NCI-H460 (cell line): ENCODE measurements at places on chromosomes 5 and 9. TPM values are rescaled to one million over a fixed set of nuclear protein-coding genes. Genes with fewer than 3 reads are reported as not detected.

SCAI gene
- 4.2 and 5.3 TPM in 2 replicates for total RNA-seq

GRCh38 chr5:155822177-155822576 lies 504.8 kb upstream of the SGCD start:
- no peak for DNase-seq

DNA sequence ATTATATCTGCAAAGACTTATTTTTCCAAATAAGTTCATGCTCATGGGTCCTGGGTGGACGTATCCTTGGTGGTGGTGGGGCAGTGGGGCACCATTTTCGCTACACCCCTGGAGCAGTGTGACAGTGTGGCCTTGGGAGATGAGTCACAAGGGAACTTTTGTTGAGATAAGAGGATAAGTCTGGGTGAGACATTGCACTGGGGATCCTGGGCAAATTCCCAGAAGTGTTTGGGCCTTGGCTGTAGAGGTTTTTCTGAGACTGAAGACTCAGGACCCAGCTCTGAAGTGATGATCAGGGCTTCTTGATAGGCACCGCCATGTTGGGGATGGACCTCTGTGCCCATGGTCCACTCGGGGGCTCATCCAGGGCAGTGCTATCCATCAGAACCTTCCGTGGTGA lies 149.4 kb downstream of the MACROH2A1 start:
- DNase-seq = no peak

DNA sequence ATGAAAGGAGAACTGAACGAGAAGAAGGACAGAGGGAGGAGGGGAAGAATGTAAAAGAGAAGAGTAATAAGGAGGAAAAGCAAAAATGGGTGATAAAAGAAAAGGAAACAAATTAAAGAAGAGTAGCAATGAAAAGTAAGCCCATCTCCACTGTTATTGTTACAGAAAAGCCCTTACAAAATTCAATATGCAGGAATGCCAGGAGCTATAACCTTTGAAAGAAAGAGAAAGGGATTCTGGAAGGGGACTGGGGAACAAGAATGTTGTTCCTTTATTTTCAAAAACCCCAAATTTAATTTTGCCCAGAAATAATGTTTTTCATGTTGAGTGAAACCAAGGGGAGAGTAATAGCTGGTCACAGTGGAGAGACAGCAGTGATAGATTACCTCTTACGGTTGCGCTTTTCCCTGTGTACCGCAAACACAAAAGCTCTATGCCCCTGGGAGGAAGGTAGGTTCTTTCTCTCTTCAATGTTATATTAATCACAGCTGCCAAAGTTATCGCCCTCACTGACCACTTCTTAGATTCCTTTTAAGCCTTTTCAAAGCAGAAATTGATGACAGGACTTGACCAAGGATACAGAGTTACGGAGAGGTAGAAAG lies 86.7 kb downstream of the BRINP1 start:
- no peak for DNase-seq

DNA sequence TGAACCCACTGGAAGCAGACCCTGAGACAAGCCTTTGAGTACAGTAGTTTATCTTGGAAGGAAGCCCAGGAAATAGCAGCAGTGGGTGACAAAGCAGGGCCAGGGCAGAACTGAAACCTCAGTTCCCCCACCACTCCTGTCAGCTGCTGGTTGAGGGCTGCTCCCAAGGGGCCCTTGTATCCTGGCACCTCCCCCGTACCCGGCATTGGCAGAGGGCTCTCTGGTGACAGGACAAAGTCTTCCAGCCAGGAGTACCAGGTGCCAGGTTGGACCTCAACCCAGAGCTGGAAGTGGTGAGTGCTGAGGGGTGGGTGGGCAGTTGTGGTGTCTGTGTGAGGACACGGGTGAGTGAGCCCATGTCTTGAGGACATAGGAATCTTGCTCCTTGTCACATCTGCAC lies 123.3 kb downstream of the PHF2 start:
- no peak for DNase-seq

DNA sequence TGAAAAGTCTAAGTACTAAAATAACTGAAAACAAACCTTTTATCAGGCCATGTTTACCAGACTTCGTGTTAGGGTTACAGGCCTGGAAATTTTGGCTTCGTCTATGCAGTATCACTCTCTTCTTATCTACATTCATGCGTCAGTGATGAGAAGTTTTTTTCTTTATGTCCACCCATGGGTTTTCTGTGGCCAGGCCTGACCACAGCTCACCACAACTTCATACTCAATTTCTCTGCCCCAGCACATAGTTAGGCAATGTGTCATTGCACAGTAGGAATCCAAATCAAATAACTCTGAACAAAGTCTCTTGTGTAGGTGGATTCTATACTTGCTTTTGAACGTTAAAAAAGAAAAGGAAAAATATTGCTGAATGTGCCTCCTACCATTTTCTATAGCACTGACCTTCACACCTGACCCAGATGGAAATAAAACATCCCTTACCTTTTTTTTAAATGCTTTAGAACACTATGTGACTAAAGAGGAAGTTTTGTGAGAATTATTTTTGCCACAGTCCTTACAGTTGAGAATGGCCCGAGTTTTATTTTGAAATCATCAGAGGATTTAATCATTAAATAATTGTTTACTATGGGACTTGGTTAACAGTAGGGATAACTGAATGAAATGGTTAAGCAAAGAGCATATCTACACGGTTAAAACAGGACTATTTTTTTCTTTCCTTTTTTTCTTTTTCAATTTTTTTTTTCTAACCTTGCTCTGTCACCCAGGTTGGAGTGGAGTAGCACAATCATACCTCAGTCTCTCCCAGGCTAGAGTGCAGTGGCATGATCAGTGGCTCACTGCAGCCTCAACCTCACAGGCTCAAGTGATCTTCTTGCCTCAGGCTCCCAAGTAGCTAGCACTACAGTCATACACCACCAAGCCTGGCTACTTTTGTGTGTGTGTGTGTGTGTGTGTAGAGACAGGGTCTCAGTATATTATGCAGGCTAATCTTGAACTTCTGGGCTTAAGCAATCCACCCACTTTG lies 1247.0 kb upstream of the ACO1 start:
- no peak for DNase-seq

GRCh38 chr9:116467740-116468351 lies 219.3 kb upstream of the TRIM32 start:
- no peak for DNase-seq

- no peak for DNase-seq
Measured at GRCh38 chr9:112408275-112408674, 28.4 kb downstream of the HSDL2 start.

DNA sequence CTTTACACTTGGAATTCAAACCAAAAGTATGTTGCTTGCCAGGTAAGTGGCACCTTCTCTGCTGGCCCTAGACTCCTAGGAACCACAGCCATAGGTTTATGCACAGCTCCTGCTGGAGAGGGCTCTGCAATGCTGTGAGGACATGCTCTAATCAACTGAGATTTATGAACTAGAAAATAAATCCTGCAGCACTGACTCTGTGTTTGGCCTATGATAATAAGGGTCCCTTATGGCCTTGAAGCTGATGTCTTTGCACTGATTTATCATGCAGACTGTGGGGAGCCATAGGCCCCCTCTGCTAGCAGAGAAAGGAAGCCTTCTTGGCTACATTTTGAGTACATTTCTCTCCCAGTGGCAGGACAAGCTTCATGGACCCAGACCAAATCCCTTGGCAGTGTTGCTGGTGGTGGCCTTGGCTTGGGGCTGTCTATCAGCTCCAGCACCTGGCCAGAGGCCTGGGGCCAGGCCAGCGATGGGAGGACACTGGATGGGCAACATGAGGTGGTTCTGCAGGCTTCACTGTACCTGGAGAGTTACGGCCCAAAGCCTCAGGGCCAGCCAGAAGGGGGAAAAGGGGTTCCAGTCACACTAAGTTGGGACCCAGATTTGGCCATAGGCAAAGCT lies 178.0 kb downstream of the SEMA6A start:
- no peak for DNase-seq

GRCh38 chr5:138559937-138560336 lies 15.3 kb downstream of the HSPA9 start:
- DNase-seq = no peak

- no peak for DNase-seq
Measured at GRCh38 chr5:33336891-33337636, 103.7 kb upstream of the TARS1 start.

DNA sequence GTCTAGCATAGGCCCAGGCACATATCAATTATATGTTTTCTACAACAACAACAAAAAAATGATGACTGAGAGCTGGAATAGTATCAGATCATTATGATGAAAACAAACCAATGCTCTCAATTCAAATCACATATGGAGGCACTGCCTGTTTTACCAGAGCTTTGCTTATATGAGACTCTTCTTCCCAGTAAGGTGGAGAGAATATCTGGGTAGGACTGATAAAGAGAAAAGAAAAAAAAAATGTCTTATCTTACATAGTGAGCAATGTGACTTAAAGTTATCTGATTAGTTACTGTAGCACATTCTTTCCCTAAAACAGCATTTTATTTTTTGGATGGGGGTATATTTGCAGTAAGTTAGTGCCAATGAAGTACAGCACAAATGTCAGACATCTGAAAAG lies 154.8 kb downstream of the RAB3C start:
- DNase-seq = no peak

- no peak for DNase-seq
Measured at GRCh38 chr9:124469011-124469832, 19.0 kb downstream of the ADGRD2 start.

DNA sequence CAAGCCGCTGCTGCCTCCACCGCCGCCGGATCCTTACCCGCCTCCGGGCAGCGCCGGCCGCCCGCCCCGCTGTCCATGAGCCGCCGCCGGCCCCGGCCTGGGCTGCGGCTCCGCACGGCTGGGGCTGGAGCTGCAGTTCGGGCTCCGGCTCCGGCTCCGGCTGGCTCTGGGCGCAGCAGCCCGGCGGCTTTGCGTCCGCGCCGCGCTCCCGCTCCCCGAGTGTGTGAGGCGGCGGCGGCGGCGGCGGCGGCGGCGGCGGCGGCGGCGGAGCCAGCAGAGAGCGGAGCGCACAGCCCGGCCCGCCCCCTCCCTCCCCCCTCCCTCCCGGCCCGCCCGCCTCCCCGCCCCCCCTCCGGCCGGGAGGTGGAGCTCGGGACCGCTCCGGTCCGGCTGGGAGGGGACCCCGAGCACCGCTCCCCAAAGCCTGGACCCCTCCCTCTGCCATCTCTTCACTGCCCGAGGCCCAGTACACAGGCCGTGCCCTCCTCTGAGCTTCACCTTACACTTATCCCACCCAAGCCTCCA lies at the start of gene PCDH1:
PCDH1 (minus strand) TSS at position 225 of the 525 bp plus-strand sequence; CDS start at position 77, 148 bp downstream.
- peak; percentile 29 for DNase-seq

GCNT1 gene
- 0.55 and 0.79 TPM in 2 replicates for total RNA-seq

DNA sequence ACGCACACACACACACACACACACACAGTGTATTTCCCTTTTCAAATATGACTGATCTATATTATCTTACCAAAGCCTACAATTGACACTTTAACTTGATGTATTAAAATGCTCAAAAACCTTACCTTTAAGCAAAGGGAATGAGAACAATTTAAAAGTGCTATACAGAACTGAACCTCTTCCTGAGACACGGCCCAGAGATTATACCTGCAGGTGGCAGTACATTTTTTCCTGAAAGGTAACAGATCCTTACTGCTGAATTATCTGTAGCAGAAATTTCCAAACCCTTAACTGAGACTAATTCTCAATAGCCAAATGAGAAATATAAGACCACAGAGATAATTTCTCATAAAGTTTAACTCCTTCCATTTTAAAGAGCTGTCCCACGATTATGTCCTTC lies 91.1 kb downstream of the MYO10 start:
- DNase-seq = no peak

DNA sequence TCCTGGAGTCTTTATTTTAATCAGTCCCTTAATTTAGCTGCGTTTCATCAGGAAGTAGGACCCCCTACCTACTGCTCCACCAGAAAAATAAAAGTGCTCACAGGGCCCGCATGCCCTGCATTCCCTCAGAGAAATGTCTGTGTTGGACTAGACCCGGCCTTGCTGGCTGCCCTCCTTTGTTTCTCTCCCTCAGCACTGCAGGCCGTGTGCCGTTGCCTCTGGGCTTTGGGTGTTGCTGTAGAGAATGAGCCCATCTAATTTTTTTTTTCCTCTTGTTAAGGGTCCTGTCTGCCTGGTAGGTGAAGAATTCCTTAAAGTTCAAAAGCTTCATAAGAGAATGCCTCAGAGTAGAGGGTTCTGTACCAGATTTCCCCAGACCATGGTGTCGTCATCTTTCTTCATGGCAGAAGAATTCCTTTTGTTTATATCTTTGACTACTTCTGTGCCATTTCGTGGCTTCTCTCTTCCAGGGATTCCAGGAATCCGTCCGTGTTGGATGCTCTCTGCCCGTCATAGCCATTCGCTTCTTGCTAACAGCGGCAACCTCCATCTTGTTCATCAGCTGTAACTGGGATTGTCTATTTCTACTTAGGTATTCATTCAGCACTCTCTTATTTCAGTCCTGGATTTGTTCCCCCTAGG lies 49.8 kb upstream of the ANGPTL2 start:
- DNase-seq = no peak

DNA sequence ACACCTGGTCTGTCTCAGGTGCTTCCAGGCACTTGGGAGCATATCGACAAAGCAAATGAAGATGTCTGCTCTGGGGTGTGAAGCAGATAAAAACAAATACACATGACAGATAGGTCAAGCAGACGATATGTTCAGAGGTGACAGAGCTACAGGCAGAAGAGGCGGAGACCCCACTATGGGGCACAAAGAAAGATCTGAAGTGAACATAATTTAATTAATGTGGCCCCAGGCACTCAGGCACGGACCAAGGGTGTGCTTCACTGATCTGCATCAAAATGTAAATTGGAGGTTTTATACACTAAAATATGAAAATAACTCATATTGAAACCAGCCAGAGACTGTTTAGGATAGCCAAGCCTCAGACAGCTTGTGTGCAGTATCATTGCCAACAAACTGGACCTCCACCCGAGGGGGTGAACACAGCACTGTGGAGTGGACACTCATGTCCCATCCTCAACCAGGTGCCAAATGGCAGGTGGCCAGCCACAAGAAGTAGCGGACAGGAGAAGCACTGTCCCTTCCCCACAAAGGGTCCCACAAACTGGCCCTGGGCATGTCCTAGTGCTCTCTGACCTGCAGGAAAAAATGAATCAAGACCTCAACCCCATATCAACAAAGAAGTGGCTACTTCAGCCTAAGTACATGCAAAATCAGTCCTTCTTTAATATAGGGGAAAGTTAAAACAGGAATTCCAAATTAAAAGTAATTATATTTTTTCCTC lies 29.2 kb downstream of the ROR2 start:
- no peak for DNase-seq

DNA sequence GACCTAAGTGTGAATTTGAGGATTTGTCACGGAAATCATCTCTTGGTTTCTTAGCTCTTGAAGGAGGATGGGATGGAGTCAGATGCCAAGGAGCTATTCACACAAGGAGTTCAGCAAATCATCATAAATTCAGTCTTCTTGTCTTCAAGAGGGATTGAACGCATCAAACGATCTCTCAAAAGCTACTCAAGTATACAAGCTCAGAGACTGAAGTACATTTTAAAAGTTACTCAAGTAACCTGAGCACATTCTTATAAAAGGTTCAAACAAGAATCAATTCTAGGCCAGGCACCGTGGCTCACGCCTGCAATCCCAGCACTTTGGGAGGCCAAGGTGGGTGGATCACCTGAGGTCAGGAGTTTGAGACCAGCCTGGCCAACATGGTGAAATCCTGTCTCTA lies 21.1 kb upstream of the GOLPH3 start:
- no peak for DNase-seq

DNA sequence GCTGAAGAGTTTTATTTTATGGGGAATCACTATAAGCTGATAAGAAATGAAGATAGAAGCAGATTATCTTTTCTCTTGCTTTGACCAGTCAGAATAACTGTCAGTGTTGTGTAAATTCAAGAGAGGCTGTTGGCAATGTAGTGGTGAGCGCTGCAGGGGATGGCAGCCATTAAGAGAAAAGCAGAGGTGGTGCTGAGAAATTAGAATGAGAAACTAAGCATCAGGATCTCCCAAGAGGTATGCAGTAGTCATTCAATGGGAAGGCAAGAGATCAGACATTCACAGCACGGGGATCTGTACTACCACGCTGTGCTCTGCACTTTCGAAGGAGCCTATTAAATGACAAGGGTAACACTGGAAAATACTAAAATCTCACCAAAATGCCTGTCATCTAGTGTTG lies 768.5 kb upstream of the ACO1 start:
- no peak for DNase-seq
